ENCODE measurements at places on chromosomes 13 and 19.

GRCh38 chr19:47133021-47133471 is 2.4 kb downstream of the SAE1 start:
- no peak for DNase-seq

DNA sequence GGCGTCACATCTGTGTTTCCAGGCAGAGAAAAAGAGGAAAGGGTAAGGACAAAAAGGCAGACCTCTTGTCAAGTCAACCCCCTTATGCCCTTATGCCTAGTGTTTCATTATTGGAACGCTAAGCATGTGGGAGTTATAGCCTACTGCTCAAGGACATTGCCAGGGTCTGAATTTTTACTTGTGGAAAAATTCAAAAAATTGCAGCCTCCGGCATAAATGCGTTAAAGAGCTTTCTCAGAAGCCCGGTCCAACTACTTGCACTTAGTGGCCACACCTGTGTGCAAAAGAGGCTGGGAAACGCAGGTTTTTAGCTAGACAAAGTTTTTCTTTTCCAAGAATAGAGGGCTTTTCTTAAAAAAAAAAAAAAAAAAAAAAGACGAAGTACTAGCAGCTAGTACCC is 139.8 kb downstream of the DPF1 start:
- DNase-seq: no peak

GRCh38 chr19:14561847-14562351 is 10.0 kb downstream of the NDUFB7 start:
- no peak for DNase-seq

- no peak for DNase-seq
These were observed 53.4 kb downstream of the KLF12 start for GRCh38 chr13:74080762-74081161.

GRCh38 chr19:19591133-19591825 is 27.2 kb downstream of the PBX4 start:
- peak; percentile 63 for DNase-seq

DNA sequence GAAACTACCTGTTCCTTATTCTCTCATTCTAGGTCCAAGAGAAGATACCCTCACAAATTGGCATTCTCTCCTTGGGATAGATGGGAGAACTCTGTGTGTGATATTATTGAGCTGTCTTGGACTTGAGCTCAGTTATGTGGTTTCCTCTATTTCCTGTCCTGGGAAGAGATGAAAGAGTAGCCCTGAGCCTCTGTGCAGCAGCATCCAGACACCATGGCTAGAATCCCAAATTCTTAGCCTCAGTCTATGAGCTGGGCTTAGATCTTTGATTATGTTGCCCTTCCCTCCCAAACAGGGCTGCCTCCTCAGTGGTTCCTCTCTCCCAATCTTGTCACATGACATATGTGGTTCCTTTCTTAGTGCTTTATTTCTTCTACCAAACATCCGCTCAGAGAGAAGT is 290.7 kb downstream of the SPRY2 start:
- no peak for DNase-seq

GRCh38 chr19:33094436-33095067 is 13.6 kb downstream of the GPATCH1 start:
- no peak for DNase-seq

- DNase-seq: no peak
These were observed 202.6 kb downstream of the TSHZ3 start for GRCh38 chr19:31146546-31147183.
